Right kidney (tissue), 9 donors: ENCODE measurements at places on chromosomes 2 and 18.

GRCh38 chr18:31101183-31102024 lies 817 bp downstream of the DSC2 start:
- DNase-seq: peak; percentile 75

DNA sequence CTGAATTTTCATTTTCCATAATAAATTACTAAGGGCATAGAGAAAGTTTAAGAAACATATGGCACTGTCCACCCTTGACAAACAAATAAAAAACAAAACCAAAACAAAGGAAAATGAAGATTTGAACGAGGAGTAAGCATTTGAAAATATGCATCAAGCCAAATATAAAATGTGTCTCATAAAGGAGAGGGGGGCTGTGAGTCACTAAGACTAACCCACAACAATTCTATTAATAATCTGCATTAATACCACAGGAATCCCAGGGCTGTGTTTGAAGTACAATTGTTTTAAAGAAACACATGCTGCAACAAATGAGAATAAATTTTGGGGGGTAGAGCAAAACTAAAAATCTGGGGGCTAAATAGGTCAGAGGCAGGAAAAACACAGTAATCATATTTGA lies 53.8 kb upstream of the STK17B start:
- DNase-seq: no peak

- DNase-seq: no peak
Observed at GRCh38 chr2:95079199-95079683, 42.4 kb downstream of the MRPS5 start.

GRCh38 chr2:1599301-1600085 lies 144.8 kb downstream of the PXDN start:
- no peak for DNase-seq
